MCF 10A (cell line): ENCODE measurements at places on chromosomes 1 and 21. TPM values are rescaled to one million over a fixed set of nuclear protein-coding genes. Genes with fewer than 3 reads are reported as not detected.

GRCh38 chr21:23218667-23219066, 2220.5 kb downstream of the NCAM2 start:
- peak; percentile 31 for DNase-seq

DNA sequence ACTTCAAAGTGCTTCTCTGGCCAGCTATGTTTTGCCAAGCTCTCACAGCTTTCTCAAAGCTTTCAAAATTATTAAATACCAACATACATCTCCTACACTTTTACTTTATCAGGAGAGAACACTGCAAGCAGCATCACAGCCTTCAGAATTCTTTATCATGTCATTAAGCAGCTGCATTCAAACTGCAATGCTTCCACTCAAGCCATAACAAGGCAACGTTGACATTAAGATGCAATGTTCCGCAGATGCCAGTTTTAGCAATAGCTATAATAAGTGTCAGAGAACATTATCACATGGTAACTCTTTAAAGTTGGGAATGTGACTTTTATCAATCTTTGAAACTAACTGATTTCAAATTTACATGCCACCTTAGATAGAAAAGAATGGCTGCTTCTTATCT, 91.9 kb downstream of the LRRC53 start:
- no peak for DNase-seq

DNA sequence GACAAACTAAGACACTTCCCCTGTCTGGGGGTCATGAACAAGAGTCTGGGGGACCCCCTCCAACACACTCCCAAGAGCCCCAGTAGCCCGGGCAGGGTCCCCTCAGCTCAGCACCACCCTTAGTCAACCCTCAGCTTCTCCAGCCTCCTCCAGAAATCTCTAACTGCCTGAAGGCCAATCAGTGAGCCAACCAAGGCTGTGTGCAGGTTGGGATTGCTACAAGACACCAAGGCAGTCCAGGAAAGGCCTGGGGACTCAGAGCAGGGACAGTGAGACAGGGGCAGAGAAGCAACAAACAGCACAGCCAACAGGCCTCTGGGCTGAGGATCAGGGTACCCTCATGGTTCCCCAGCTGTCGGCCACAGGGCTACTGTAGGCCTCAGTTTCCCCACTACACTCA, 13.3 kb downstream of the SMIM12 start:
- DNase-seq: no peak

- DNase-seq: no peak
Measured at GRCh38 chr1:181554465-181554864, 71.1 kb downstream of the CACNA1E start.

DNA sequence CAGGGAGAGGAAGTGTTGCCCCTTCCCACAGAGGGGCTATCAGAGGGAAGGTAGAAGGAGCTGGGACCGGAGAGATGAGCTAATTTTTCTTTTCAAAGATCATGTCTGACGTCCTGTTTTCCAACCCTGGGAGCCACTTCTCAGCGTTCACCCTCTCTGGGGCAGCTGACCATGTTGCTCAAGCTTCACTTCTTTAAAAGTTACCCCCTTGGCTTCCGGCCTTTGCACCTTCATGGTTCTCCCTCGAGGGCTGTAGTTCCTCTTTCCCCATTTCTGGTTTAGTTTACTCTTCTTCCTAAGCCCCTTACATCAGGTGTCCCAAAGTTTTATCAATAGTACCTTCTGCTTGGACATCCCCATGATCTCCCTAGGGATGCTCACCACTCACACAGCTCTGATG, 23.8 kb upstream of the CSF1 start:
- no peak for DNase-seq

DNA sequence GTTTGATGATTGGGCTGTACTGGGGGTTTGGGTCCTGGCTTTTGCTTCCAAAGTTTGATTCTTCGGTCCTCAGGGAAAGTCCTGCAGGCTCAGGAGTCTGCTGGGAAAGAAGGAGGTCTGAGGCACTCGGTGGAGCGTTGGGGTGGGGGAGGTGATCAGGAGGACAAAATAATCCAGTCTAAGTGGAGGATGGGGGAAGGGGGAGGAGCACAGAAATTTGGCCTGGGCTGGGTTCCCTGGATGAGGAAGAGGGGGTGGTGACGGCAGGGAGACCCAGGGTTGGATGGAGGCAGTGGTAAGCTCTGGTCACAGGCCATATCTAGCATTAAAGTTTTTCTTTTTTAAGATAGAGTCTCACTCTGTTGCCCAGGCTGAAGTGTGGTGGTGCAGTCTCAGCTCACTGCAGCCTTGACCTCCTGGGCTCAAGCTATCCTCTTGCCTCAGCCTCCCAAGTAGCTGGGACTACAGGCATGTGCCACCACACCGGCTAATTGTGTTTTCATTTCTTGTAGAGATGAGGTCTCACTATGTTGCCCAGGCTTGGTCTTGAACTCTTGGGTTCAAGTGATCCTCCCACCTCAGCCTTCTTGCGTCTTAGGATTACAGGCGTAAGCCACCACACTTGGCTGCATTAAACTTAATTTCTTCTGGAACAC, 6.8 kb downstream of the SH2D2A start:
- no peak for DNase-seq

DNA sequence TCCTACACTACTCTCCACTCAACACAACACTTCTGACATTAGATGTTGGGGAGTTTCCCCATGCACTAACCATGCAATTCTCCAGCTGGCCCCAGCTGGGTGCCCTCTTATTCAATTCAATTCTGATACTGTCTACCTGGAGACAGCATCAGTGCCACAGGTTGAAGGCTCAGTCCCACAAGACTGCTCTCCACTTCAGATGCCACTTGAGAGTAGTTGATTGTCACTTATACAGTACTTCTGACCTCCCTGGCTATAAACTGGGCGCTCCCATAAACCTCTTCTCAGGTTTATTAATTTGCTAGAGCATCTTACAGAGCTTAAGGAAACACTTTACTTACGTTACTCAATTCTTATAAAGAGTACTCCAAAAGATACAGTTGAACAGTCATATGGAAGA, 442.3 kb downstream of the LRRIQ3 start:
- DNase-seq: no peak

PLPP3 gene
- total RNA-seq: 0.84 and 1.3 TPM in 2 replicates

ERVH48-1 gene
- total RNA-seq: not detected in 2 replicates

C8B gene
- total RNA-seq: not detected in 2 replicates

LRRC53 gene
- total RNA-seq: not detected in 2 replicates
